Endothelial cell (in vitro differentiated cells): ENCODE measurements at places on chromosomes 7 and 10.

GRCh38 chr7:142746264-142746663, 3.0 kb upstream of the PRSS1 start:
- DNase-seq, result no peak

DNA sequence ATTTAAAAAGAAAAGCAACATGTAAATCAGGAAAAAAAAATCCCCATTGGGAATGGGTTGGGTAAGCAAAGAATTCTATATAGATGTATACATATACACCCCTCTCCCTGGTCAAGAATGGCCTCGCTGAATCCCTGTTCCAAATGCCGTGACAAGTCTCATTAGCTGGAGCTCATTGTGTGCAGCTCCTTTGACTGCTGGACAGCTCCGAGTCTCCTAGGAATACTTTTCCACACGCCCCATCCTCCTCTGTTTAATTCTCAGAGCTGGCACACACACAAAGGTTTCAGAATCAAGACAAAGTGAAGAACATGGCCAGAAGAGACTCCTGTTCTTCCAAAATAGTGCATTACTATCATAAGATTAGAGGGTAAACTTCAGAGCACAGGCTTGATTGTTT, 130.9 kb upstream of the MKLN1 start:
- DNase-seq, result peak; percentile 9

- no peak for DNase-seq
Measured at GRCh38 chr7:140390034-140390433, 8.3 kb downstream of the SLC37A3 start.

DNA sequence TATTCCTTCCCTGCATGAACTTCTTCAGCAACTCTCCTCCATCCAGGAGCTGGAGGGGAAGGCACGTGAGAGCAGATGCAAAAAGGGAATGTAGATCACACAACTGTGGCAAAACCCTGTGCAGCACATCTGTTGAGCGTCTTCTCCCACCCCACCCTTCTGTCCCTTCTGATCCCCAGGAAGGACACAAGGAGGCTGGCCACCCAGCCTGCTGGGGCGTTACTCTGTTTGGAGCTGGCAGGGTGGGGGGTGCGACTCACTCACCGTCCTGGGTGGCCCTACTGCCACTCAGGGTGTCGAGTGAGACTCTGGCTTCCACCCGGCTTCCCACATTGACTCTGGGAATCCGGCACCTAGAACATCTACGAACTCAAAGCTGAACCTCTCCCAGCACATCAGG, 10.2 kb upstream of the MMP21 start:
- DNase-seq, result no peak

DNA sequence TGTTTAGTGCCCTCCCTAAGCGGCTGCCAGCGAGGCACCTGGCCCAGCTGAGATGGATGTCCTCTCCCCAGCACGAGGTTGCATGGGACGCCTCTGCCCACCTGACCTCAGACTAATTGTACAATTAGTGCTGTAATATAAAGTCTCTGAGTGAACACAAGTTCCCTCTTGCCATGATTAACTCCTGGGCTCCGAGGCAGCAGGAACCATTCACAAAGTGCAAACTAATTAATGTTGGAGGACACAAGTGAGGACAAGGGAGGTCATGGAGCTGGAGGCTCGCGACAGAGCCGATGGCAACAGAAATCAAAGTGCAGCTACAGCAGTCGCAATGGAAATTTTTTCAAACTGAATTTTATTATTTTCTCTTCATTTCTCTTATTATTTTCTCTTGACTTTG, 156.6 kb upstream of the ADARB2 start:
- no peak for DNase-seq

DNA sequence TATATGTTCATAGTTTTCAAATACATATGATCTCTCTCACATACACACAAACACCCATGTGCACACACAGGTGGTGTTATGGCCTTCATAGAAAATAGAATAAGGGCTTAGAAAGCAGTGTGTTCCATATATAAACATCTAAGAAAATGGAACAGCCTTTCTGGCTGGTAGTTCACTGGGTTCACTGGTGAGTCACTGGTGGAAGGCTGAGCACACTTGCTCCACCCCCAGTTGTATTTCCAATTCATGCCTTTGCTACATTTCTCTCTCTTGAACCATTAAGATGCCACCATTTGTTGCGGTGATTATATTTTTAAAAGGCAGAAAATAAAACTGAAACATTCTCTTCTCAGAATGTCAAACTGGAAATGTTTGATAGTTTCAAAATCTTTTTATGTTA, 252.1 kb downstream of the GLI3 start:
- DNase-seq, result no peak

- DNase-seq, result peak; percentile 82
Measured at GRCh38 chr10:48658243-48658974, 26.3 kb upstream of the WDFY4 start.

DNA sequence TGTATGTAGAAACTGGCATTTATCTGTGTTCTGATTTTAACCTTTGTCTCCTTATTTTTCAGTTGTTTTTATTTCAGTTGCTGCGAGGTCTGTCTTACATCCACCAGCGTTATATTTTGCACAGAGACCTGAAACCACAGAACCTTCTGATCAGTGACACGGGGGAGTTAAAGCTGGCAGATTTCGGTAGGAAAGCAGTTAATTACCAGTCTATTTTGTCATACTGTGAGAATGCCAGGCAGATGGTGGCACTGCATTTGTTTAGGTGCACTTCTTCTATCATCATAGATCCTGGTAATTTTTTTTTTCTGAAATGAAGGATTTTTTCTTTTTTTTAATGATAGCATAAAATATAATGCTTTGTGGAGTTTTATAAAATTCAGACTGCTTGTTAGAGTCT, 321.4 kb downstream of the CDK14 start:
- DNase-seq, result no peak

DNA sequence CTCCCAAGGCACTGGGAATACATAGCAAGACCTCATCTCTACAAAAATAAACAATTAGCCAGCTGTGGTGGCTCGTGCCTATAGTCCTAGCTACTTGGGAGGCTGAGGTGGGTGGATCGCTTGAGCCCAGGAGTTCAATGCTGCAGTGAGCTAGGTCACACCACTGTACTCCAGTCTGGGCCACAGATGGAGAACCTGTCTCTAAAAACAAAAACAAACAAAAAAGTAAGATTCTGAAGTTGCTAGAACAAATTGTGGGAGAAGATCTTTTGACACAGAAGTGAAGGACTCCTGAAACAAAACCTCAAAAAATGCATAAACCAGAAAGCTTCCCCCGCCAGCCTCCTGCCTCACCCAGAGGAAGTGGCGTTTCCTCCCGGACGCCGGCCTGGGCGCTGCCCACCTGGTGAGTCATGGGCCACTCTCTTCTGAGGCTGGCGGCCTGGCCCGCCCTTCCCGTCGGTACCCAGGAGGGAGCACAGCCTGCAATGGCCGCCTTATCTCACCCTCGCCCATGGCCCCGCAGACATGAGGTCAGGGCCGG, 25.4 kb upstream of the ELN start:
- no peak for DNase-seq

- no peak for DNase-seq
Measured at GRCh38 chr10:129627442-129627841, 160.4 kb downstream of the MGMT start.

- DNase-seq, result no peak
Measured at GRCh38 chr7:150385302-150385723, 6.2 kb downstream of the ZNF775 start.

DNA sequence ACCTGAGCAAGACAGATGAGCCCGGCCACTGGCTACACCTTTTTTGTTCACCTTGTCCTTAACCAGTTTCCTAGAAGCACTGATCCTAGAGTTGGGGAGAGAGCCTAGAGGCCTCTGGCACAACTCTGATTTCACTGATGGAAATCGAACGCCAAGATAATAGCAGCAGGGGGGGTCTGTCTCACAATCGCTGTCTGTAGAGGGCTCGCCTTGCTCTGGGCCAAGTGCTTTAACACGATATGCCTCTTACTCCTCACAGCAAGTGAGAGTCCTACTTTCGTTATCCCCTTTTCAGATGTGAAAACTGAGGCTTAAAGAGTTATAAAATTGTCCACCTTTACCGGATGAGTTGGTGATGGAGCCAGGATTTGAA, 472 bp downstream of the RASSF4 start:
- DNase-seq, result no peak

GRCh38 chr7:3917436-3917835, 616.4 kb downstream of the SDK1 start:
- no peak for DNase-seq

GRCh38 chr10:117249493-117250093, 8.7 kb downstream of the SLC18A2 start:
- no peak for DNase-seq

DNA sequence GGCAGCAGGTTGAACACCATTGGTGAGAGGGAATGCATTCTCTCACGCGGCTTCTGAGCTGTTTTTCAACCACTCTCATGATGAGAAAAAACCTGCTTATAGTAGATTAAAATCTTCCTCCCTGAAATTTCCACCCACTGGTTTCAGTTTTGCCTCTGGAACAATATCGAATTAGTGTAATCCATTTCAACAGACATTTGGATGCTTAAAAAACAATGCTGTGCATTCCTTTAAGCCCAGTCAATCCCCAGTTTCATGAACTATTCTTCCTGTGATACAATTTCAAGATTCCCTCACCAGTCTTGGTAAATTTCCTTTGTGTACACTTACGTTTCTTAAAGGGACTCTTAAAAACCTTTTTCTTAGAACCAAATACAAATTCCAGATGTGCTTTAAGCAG, 89.6 kb downstream of the ITIH5 start:
- no peak for DNase-seq

GRCh38 chr10:3397846-3398245, 225.3 kb upstream of the PITRM1 start:
- no peak for DNase-seq

DNA sequence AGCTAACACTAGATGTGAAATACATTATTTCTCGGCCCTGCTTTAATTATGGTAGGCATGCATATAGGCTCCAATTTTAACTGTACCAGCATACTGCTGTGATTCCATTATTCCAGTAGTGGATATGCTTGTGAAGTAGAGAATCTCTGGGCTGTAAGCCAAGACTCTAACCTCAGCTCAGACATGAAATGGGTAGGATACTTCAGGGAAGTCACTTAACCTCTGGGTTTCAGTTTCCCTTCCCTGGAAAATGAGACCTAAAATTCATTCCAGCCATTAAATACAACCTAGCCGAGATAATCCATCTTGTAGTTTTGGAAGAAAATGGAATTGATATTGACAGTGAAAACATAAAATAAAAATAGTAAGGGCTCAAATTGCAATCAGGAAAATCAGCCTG, 59.6 kb upstream of the TRIL start:
- no peak for DNase-seq

GRCh38 chr7:5634107-5634950, 147.1 kb downstream of the RNF216 start:
- peak; percentile 52 for DNase-seq

DNA sequence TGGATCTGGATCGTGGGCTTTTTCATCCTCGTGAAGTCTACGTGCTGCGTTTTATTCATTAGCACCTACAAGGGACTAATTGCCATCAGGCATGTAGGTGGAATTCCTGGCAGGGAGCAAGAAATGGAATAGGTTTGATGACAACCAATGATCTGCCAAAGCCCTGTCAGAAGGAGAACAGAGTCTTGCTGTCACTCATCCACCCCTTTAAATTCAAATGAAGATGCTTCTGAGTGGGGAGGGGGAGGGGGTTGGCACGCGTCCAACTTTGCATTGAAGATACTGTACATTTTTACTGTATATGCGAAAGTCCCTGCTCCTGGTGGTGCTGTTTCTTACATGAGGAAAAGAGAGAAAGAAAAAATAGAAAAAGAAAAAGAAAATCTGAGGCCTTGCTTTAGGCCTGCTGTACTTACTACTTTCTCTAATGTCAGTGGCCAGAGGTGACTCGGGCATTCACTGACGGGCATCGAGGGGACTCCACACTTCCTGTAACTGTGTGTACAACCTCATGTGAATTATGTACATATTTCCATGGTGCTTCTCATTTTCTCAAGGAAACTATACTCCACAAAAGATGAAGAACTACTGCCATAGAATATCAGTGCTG, 569.1 kb downstream of the INHBA start:
- DNase-seq, result no peak

- no peak for DNase-seq
Measured at GRCh38 chr7:21149809-21150208, 278.1 kb upstream of the SP4 start.

GRCh38 chr7:3762146-3762831, 461.2 kb downstream of the SDK1 start:
- no peak for DNase-seq

- no peak for DNase-seq
Measured at GRCh38 chr10:19833170-19833824, 17.1 kb downstream of the PLXDC2 start.

DNA sequence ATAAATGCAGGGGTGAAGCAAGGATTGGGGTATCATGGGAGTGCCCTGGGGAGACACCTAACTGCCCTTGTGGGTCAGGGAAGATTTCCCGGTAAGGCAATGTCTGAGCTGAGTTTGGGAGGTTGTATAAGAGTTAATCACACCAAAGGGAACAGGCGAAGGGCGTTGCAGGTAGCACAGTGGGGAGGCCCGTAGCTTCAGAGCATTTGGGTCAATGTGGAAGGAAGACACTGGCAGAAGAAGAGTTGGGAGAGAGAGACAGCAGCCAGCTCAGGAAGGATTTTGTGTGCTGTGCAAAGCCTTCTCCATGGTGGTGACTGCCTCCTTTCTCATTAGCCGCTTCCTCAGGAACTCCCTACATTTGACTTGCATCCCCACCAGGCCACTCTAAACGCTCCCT, 80.8 kb upstream of the LEP start:
- DNase-seq, result no peak

GRCh38 chr7:2806571-2806970, 37.5 kb downstream of the GNA12 start:
- DNase-seq, result no peak

DNA sequence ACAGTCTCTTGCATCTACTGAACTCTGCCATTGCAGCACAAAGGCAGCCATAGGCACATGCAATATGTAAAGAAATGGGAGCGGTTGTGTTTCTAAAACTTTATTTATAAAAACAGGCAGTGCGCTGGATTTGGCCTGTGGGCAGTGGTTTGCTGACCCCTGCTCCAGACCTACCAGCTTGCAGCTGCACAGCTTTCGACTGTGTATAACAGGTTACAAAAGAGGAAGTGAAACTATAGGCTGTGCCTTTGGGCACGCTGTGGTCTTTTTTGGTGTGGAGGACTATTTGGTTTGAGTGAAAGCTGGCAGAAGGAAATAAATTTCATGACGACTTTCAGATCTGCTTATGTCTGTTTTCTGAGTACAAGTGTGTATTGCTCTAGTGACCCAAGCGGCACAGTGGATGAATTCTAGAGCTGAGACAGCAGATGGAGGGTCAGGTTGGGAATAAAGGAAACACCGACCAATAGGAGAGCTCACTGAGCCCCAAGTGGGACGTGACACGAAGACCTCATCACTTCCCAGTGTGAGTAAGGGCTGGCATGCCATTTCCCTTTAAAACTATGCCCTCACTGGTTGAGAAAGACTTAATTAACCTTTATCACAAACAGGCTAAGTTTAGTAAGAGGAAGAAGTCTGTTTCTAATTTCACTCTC, 152.7 kb downstream of the ANK3 start:
- DNase-seq, result no peak

DNA sequence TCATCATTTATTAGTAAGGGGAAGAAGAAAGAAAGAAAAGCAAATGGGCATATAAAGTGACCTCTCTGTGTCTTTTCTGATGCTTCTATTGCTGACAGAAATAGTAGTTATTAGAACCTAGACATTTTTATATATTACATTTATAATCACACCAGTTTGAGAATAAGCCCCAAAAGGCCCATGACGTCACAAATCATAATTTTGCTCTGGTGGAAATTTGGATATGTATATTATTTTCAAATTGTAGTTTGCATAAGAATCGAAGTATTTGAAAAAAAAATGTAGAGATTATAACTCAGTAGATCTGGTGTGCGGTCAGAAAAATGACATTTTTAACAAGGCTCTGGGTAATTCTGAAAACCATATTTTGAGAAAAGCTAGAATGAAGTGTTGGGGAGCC, 101.2 kb upstream of the STEAP1 start:
- DNase-seq, result no peak
